ENCODE measurements at places on chromosomes 13 and 19.

- no peak for DNase-seq
Observed at GRCh38 chr19:23957660-23958281, 43.1 kb downstream of the ZNF726 start.

DNA sequence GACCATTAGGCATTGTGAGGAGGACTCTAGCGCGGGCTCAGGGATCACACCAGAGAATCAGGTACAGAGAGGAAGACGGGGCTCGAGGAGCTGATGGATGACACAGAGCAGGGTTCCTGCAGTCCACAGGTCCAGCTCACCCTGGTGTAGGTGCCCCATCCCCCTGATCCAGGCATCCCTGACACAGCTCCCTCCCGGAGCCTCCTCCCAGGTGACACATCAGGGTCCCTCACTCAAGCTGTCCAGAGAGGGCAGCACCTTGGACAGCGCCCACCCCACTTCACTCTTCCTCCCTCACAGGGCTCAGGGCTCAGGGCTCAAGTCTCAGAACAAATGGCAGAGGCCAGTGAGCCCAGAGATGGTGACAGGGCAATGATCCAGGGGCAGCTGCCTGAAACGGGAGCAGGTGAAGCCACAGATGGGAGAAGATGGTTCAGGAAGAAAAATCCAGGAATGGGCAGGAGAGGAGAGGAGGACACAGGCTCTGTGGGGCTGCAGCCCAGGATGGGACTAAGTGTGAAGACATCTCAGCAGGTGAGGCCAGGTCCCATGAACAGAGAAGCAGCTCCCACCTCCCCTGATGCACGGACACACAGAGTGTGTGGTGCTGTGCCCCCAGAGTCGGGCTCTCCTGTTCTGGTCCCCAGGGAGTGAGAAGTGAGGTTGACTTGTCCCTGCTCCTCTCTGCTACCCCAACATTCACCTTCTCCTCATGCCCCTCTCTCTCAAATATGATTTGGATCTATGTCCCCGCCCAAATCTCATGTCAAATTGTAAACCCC is 2.8 kb upstream of the CEACAM5 start:
- peak; percentile 38 for DNase-seq

- peak; percentile 96 for DNase-seq
Observed at GRCh38 chr19:47428177-47428894, 9.0 kb upstream of the MEIS3 start.

DNA sequence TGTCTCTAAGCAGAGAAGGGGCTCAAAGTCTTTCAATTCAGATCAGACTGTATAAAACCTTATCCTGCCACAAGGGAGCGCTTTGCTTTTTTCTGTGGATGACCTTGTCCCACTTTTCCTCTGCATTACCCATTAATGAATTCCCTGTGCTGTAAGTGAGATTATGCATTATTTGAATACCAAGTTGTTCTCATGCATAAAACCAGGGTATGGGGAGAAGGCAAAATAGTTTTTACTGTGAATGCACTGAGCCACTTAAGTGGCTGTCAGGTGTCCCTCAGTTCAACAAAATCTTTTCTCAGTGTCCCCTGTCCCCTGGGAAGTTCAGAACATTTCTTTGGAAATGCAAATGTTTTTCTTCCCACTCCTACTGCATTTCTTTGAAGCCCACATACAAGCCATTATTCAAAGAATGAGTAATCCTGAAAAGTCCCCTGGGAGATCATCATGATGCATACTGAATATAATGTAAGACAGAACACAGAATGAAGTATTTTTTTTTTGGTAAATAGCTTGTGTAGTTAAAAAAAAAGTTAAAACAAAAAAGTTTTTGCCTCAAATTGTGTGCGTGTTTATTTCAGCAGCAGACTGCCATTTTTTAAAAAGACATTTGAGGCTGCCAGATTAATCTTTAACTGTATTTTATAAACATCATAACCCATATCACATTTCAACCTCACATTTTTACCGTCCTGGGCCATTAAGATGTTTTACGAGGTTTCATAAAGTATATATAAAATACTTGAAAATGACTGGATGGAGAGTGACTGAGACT is 506.7 kb upstream of the PCDH9 start:
- DNase-seq, result no peak

GRCh38 chr13:73090116-73090822 is 31.5 kb downstream of the KLF5 start:
- peak; percentile 21 for DNase-seq

DNA sequence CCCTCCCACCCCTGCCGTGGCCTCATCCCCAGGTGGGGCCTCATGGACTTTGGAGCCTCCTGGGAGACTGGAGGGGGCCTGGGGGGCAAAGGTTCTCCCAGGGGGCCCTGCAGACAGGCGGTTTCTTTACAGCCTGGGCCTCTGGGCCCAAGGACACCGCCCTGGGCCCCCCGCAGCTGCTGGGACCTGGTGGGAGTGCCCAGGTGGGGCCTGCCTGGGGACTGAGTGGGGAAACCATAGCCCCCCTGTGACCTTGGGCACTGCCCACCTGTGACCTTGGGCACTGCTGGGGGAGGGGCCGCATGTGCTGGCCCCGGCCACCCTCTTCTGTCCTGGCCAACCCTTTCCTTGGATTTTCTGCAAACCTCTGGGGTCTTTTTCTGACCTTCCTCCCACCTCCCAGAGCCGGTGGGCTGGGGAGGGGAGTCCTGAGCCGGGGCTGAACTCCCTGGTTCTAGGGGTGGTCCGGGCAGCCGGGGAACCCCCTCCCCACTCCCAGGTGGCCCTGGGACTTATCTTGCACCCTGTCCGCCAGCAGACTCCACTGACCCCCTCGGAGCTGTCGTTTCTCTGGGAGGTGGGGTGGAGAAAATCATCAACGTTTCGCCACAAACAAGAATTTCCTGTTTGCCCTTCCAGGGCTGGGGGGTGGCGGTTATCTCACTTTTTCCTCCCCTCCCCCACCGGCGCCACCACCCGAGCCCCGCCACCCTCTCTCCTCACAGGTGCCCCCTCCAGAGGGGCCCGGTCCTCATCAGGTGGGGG is 27.0 kb downstream of the ARID3A start:
- DNase-seq, result no peak

- no peak for DNase-seq
Observed at GRCh38 chr19:1183543-1184172, 9.6 kb upstream of the SBNO2 start.

DNA sequence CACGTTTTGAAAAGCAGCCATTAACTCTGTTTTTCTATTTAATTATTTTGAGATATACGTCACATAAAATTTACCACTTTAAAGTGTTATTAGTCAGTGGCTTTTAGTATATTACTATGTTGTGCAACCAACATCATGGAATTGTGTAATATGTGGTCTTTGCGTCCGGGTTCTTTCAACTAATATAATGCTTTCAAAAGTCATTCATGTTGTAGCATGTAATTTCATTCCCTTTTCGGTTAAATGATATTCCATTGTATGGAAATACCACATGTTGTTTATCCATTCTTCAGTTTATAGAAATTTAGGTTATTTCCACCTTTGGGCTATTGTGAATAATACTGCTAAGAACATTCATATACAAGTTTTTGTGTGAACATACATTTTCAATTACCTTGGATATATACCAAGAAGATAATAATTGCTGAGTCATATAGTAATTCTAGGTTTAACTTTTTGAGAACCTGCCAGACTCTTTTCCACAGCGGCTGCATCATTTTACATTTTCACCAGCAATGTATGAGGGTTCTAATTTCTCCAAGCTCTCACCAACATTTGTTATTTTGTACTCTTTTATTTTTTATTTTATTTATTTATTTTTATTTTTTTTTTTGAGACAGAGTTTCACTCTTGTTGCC is 28.1 kb upstream of the CLDN10 start:
- DNase-seq, result peak; percentile 34
